Bronchus fibroblast of lung (primary cell): ENCODE measurements at places on chromosomes 1 and 21. TPM values are rescaled to one million over a fixed set of nuclear protein-coding genes. Genes with fewer than 3 reads are reported as not detected.

WNT3A gene
- total RNA-seq, result not detected in 2 replicates

TMEM79 gene
- total RNA-seq, result 1.8 and 2.5 TPM in 2 replicates

C4BPB gene
- not detected in 2 replicates for total RNA-seq

FH gene
- total RNA-seq, result 109 and 128 TPM in 2 replicates

LCK gene
- not detected in 2 replicates for total RNA-seq
